ENCODE measurements at places on chromosomes 1 and 21.

- no peak for DNase-seq
These were observed 15.6 kb downstream of the C1orf115 start for GRCh38 chr1:220705782-220706181.

GRCh38 chr1:18820791-18821641 lies 38.4 kb downstream of the TAS1R2 start:
- peak; percentile 15 for DNase-seq

DNA sequence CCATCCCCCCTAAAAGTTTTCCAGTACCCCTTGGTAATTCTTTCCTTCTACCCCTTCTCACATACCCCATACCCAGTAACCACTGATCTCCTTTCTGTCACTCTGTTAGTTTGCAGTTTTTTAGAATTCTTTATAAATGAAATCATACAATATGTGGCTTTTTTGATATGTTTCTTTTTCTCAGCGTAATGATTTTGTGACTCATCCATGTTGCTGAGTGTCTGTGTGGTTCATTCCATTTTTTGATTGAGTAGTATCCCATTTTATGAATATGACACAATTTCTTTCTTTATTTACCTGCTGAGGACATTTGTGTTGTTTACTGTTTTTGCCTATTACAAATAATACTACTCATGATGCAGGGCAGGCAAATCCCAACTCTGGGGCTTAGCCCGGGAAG lies 1605.3 kb downstream of the BRINP3 start:
- no peak for DNase-seq

DNA sequence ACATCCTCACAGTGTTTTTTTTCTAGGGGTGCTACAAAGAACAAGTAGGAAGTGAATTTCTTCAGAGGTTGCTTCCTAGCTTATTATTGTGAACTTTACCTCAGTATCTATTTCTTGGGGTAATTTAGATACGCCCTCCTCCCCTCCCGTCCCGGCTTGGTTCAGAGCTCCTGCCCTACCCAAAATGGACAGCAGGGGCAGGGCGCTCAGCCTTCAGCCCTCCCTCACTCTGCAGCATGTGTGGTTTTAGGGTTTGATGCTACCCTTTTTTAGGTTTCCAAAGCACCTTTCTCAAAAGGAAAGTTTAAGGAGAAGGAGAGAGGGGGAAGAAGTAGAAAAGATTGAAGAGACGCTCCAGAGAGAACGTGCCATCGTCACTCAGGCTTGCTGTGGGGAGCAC lies 16.9 kb upstream of the POGK start:
- no peak for DNase-seq

GRCh38 chr1:7510389-7510931 lies 260.6 kb upstream of the VAMP3 start:
- DNase-seq: no peak

GRCh38 chr1:192592981-192593708 lies 17.6 kb downstream of the RGS1 start:
- no peak for DNase-seq

DNA sequence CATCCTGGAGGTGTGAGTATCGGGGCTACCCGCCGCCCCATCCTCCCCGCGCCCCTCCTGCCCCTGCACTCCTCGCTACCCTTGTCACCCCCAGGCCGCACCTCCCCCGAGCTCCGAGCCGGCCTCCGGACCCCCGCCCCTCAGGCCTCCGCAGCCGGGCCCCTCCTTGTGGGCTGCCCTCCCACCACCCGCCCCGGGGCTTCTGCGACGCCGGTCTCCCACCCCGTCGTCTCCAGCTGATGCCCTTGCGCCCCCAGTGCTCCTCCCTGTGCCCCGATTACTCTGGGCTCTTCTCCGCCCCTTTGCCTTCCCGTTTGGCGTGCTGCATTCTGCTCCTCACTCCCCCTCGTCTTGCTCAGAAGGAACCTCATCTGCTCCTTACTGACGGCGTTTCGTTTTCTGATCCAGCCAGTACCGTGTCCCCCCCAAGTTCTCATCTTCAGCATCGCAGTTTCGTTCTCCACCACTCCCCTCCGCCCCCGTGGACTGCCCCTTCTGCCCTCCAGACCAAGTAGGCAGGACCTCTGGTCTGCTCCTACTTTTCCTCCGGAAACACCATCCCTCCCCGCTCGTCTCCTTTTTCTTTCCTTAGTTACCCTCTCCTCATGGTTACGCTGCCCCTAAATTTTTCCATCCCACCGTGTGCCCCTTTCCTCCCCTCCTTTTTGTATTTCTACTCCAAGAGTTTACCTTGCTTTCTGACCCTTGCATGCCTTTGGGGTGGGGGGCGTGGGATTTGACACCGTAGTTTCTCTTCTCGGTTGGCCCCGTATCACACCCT lies 841 bp downstream of the SNX27 start:
- DNase-seq: peak; percentile 62

- no peak for DNase-seq
These were observed 64.8 kb downstream of the PRDM2 start for GRCh38 chr1:13764588-13765332.

DNA sequence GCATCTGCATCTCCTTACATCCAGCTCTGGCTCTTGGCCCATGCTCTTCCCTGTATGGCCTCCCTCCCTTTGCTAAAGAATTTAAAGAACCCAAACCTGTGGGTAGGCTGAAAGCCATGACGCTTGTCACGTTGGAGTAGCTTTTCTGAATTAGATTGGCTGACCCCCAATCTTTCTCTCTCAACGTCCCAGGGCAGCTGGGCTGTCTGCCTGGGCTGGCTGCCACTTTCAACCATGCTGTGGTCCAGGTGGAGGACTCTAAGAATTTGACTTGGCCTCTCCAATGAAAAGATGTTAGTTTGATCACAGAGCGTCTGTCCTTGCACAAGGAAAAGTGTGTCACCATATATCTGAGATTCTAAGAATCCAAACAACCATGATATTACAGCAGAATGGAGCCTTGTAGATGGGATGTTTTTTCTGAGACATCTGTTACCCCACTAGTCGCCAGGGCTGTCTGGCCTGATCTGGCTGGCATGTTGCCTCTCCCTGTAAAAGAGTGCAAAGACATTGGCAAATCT lies 6.5 kb upstream of the IGSF3 start:
- no peak for DNase-seq

GRCh38 chr21:43801006-43801783 lies 11.8 kb downstream of the RRP1 start:
- DNase-seq: no peak

DNA sequence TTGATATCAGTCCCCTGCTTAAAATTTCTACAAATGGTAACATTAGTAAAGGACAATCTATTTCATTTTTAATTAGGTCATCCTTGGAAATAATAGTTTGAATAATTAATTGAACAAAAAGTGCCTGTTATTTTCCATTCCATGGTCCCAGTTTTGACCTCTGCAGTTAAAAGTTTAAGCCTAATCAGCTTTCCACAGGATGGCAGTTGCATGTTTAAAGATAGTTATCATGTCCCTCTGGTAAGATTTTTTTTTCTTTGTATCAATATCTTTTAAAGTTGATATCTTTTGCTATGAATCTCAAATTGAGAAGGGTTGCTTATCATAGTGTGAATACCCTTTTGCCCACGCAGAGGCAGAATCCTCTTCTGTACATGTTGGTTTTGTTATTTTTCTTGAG lies 90.4 kb downstream of the HS2ST1 start:
- no peak for DNase-seq

- DNase-seq: no peak
These were observed 109.8 kb downstream of the ETS2 start for GRCh38 chr21:38915546-38915945.

DNA sequence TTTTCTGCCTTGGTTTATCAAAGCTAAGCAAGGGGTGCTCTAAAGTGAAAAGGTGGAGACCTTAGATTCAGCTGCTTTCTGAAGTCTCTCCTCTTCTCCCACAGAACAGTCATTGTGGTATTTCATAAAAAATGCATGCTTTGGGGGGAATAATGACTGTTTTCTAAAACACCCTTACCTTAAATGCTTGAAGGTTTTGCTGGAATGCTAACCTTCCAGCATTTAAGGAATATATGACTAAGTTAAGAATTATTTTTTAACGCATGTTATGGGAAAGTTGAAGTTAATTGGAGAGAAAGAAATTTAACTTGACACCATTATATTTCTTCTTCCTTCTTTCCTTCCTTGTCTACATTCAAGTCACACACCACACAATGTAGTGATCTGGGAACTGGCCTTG lies 162.5 kb downstream of the ROR1 start:
- no peak for DNase-seq

- DNase-seq: peak; percentile 78
These were observed 6.0 kb downstream of the TRNP1 start for GRCh38 chr1:26999440-26999987.

DNA sequence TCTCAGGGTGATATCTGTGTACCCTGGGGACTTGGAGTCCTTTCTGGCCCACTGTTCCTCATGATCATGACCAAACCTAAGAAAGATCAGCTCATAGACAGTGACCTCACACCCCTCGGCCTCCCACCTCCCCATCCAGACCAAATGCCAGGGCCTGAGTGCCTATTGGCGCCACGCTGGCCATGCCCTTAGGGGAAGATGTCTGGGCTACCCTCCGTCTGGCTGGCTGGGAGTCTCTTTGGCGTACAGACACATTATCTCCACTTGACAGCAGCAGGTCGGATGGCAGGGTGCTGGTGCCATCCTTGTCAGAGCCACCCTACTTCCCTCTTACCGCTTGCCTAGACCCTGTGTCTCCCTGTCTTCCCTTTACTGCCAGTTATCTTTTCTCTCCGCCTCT lies 8.4 kb downstream of the RORC start:
- DNase-seq: no peak

DNA sequence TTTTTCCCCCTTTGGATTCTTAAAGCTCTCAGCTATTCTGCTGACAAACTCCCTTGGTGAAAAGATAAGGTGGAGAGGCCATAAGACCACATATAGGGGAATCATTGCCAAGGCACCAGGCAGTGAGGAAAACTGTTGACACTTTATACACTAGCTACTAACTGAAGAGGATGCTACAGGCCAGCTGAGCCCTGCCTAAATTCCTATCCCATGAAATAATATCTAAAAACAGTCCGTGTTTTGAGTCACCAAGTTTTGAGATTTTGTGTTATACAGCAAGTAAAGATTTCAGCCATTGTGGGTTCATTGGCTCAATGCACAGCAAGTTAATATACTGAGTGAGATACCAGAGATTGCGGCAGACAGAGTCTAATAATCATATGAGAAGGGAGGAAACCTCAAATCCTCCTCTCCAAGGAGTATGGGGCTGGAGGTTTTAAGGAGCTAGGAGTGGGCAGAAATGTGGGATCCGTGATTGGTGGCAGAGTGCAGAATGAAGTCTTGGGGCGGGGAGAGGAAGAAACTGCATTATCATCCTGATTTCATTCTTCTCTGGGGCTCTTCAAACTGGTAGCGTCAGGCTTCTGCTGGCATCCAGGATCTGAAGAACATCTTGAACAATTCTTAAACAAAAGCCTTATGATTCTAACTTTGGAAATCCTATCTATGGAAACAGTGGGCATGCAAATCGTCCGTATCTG lies 9.2 kb downstream of the CLDN8 start:
- no peak for DNase-seq

DNA sequence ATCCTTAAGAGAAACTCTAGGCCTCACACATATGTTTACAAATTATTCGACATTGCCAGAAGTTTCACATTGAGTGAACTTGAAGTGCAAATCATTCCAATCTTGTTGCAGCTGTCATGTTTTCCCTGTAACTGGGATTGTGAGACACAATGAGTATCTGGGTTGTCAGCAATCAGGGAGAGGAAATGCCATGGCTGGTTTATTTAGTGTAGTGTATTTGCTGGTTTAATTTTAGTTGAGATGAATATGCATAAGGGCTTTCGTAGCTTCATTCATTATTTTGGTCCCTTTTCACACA lies 54.2 kb upstream of the USP1 start:
- no peak for DNase-seq

DNA sequence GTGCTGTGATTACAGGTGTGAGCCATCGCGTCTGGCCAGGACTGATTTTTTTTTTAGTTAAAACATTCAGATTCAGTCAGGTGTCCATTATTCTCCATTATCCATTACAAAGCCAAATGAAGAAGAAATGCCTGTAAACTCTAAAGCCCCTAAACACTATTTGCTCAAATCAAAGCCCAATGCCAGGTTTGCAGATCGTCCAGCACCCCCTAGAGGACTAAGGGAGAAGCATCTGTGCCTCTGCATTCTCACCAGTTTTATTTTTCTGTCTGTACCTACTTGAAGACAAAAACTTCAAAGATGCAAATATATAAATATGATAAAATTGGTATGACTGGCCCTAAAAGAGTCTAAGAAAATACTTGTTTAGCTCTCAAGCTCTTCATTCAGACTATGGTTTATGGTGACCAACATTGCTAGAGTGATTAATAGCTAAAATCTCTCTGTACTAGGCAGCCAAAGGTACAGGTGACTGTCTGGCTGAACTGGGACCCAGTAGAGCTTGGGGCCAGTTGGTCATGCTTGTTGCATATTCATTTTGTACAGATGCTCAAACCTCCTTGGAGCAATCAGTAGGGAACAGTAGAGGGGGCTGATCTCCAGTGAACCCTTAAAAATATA lies 138.4 kb downstream of the SYT2 start:
- DNase-seq: no peak

GRCh38 chr1:64248065-64248464 lies 44.6 kb downstream of the UBE2U start:
- no peak for DNase-seq

GRCh38 chr1:67214420-67215174 lies 48.3 kb downstream of the IL23R start:
- DNase-seq: no peak

- DNase-seq: no peak
These were observed 1.5 kb downstream of the TMEM63A start for GRCh38 chr1:225880636-225881035.

GRCh38 chr21:35229290-35229689 lies 180.2 kb upstream of the RUNX1 start:
- DNase-seq: no peak

- no peak for DNase-seq
These were observed 884 bp downstream of the SPATA6 start for GRCh38 chr1:48470950-48471690.

DNA sequence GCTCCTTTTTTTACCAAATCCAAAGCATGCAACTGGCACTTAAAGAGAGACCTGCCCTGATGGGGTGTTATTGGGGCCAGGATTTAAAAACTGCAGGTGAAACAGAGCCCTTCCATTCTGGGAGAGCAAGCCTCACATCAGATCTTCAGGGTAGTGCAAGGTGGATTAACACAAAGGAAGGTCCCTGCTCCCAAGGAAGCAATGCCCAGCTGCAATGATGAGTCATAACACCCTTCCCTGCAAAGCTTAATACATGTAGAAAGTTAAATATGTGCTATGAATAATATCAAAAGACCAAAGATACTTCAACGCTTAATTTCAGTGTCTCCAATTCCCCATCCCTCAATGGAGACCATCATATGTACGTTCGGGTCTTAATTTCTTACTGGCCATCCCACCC lies 508.0 kb downstream of the OMA1 start:
- DNase-seq: no peak

DNA sequence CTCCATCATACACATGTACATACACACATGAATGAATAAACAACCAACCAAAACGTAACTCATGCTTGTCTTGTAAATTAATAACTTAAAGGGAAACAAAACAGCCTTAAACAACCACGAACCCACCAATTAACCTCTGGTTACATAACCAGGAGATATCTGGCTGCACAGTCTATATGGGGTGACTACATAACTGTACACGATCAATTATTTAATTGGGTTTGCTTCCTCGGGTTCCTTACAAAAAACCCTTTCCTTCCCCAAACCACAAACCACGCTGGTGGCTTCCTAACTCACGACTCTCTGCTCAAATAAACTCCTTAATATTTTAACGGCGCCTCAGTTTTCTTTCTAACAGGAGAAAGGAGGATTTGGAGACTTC lies 744 bp downstream of the ZNF670 start:
- no peak for DNase-seq

GRCh38 chr1:51410568-51411460 lies 80.5 kb upstream of the TTC39A start:
- DNase-seq: no peak

Measured in ovary (tissue), 10 donors.